ENCODE measurements at places on chromosomes 13 and 19.

- DNase-seq, result peak; percentile 14
Measured at GRCh38 chr19:3852614-3853254, 16.1 kb downstream of the ZFR2 start.

GRCh38 chr13:109333893-109334651 is 452.3 kb downstream of the IRS2 start:
- DNase-seq, result peak; percentile 80

DNA sequence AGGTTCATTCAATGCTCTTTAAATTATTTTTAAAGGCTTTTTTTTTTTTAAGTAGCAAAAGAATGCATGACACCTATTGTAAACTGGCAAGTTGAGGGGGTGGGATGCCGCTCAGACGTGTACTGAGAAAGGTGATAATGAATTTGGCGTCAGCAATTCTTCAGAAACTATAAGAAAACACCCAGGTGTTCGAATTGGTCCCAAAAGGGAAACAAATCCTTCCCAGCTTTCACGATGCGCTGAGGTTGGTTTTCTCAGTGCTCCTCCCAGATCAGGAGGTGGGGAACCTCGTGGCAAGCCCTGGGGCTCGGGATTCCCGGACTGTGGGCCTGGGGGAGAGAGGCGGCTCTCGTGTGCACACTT is 543 bp upstream of the FAM124A start:
- DNase-seq, result peak; percentile 70

DNA sequence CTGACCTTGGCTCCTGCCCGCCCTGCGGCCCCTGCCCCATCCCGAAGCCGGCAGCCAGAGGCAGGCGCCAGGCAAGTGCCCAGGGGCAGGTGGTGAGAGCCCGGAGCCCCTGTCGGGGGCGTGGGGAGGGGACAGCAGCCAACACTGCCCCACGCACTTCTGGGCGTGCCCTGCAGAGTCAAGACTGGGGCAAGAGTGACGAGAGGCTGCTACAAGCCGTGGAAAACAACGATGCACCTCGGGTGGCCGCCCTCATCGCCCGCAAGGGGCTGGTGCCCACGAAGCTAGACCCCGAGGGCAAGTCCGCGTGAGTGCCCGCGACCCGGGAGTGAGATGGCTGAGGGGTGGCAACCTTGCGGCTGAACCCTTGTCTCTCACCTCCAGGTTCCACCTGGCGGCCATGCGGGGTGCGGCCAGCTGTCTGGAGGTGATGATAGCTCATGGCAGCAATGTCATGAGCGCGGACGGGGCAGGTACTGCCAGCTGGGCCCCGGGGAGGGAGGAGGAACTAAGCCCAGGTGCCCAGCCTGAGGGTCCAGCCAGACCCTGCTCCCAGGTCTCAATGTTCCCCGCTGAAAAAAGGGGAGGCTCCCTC is 17.3 kb downstream of the ANKRD24 start:
- no peak for DNase-seq

DNA sequence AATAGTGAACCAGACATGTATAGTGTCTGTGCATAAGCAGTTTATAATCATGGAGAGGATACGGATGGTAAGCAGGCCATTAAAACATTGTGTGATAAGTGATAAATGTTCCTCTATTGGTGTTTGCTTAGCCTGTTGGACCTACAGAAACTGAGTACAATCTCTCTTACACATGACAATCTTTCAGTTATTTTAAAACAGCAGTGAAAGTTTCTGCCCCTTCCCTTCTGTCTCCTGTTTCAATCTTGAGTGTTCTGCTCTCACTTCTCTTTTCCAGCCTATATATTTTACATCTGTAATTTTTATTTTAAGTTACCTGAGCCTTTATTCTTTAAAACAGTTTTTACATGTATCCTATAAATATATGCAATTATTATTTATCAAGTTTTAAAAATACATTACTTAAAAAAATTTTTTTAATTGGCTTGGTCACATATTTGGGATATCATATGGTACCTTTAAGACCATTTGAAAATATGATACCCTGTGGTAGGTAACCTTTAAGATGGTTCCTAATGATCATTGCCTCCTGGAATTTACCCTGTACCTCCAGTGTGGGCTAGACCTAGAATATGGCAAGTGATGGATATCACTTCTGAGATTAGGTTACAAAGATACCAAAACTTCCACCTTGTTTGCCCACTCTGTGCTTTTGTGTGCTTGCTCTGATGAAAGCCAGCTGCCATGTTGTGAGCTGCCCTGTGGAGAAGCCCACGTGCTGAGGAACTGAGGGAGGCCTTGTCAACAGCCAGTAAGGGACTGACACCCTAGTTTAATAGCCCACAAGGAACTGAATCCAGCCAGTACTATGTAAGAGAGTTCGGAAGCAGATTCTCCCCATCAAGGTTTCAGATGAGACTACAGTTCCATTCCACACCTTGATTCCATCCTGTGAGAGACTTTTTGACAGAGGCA is 99.3 kb downstream of the DHRS12 start:
- no peak for DNase-seq

All from NCI-H82 (cell line).